ENCODE measurements at places on chromosomes 13 and 19.
A peak's percentile ranks its signal among the peaks of the same experiment; 100 is the strongest.

GRCh38 chr19:53157626-53158025 is 1.2 kb downstream of the ZNF347 start:
- DNase-seq = no peak

- no peak for DNase-seq
Observed at GRCh38 chr13:53408847-53409568, 380.4 kb downstream of the OLFM4 start.

DNA sequence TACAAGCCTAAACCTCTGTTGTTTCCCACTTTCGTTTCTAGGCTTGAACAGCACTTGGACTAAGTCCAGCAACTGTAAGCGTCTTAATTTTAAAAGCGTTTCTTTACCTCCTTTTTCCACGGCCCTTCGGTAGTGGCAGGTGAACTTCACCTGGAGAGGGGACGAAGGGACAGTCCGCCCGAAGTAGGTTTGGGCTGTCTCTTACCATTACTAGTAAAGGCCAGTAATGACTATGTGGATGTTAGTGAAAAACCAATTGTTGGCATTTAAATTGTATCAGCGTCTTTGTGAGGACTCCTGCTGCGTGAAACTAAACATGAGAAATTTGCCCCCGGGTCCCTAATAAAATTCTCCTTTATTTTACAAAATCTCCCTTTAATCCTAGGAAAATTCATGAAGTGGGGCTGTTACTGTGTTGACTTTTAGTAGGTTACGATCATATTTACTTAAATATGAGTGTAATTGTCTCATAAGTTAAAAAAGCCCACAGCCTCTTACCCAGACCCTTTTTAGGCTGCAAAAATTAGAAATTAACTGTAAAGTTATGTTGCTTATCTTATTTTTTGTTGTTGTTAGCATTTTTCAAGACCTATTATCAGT is 983 bp downstream of the ITM2B start:
- DNase-seq = no peak

- DNase-seq = no peak
Observed at GRCh38 chr13:110590577-110590976, 24.8 kb upstream of the NAXD start.

DNA sequence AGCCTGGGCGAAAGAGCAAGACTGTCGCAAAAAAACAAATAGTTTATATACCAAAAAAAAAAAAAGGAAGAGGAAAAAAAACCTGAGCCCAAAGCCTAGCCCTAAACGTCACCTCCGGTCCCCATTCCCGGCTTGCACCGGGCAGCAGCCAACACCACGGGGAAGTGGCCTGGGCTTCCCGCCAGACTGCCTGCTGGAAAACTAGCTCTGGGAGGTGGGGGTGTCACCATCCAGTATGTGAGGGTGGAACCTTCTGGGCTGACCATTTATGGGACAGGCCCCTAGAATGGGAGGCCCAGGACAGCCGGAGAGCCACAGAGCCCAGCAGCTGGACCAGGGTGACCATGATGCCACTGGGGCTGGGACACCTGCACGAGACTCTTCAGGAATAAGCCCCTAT is 37.3 kb downstream of the IL12RB1 start:
- DNase-seq = no peak

DNA sequence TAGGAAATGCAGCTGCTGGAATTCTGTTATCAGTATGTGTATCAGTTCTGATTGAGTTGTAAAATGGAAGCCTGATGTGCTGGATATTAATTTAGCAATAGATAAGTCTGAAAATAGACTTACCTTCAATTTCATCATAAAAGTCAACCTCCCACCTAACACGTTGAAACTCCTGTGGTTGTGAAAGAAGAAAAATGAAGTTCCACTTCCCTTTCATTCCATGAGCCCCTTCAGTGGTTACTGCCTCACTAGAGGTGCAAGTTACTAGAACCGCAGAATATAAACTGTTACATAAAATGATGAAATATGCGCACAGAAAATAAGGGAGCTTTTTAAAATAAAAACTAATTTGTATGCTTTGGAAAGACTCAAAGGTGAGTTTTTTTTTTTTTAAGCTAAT is 249.2 kb downstream of the SHISA2 start:
- DNase-seq = no peak

GRCh38 chr13:77329911-77330584 is 3.2 kb upstream of the MYCBP2 start:
- DNase-seq = no peak

GRCh38 chr19:10815969-10816644 is 19.9 kb downstream of the TMED1 start:
- DNase-seq = no peak

GRCh38 chr19:55075371-55075998 is at the start of gene EPS8L1:
TSS of gene EPS8L1 (plus strand) at chr19:55075869. CDS start at chr19:55076445, 576 bp downstream.
- no peak for DNase-seq

DNA sequence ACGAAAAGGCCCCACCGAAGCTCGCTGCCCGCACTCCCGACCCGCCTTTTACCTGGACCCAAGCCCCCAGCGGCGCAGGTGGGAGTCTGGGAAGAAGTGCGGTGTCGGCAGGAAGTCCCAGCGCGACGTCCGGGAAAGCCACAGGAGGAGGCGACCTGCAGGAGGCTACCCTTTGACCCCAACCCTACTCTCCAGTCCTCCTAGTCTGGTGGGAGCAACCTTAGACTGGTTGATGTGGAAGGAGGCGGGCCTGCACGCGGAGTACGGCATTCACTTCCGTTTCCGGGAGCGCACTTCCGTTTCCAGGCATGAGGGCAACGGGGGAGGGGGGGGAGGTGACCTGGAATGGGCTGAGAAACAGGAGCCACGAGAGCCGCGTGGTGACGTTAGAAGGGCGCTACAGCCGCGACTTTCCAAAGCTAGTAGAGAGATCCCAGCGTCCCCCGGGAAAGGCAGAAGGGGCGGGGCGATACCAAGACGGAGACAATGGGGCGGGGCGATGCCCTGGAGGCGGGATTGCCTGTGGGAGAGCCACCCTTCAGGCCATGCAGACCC is 28.5 kb downstream of the ZNF266 start:
- DNase-seq = peak; percentile 34

GRCh38 chr13:85141401-85141800 is 657.8 kb downstream of the SLITRK6 start:
- no peak for DNase-seq

GRCh38 chr19:13396250-13397080 is 109.8 kb downstream of the CACNA1A start:
- no peak for DNase-seq

GRCh38 chr13:41017159-41017558 is 2.0 kb downstream of the ELF1 start:
- DNase-seq = no peak

- DNase-seq = no peak
Observed at GRCh38 chr13:104701591-104701990, 1635.4 kb upstream of the SLC10A2 start.

- no peak for DNase-seq
Observed at GRCh38 chr13:81988567-81988966, 1647.6 kb upstream of the SPRY2 start.

- peak; percentile 12 for DNase-seq
Observed at GRCh38 chr19:57103573-57104277, 16.1 kb upstream of the USP29 start.

All from activated CD4-positive, alpha-beta T cell treated with anti-CD3 and anti-CD28 coated beads for 24 hours (primary cell).